ENCODE measurements at places on chromosomes 1 and 21.
A peak's percentile ranks its signal among the peaks of the same experiment; 100 is the strongest.

DNA sequence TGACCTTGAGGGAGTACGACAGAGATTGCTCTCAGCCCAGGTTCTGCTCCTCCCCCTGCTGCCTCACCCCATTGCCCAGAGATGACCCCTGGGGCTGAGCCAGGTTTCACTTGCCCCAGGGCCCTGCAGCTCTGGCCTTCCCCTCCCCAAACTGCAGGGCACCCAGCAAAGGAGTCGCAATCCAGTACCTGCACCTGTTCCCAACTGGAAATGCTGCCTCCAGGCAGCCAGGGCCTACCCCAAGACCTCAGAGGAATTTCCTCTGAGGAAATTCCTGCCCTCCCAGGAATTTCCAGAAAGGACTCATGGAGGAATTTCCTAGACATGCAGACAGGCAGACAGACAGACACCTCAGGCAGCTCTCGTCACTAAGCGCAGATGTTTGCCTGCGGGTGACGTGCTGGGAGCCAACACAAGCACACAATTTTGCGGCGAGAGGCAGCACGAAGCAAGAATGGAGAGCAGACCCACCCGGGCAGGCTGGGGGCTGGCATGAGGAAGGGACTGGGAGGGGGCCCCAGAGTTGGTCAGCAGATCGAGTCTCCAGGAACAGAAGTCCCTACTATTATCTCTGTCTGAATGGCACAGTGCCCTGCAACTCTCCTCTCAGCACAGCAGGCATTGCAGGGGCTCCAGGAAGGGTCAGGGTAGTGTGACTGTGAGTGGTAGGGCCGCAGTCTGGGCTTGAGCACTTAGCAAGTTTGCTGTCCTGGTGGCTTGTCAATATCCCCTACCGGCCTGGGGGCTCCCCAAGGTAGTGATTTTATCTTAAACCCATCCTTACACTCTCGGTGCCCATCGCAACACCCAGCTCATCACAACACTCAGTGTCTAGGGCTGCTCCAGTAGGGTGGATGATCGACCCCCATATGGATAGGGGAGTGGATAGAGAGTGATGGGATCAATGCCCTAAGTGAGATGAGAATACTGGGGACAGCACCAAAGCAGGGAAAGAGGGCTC lies 2.9 kb upstream of the EFNA1 start:
- no peak for DNase-seq

GRCh38 chr1:53123453-53124140 lies 18.8 kb downstream of the SLC1A7 start:
- DNase-seq: no peak

DNA sequence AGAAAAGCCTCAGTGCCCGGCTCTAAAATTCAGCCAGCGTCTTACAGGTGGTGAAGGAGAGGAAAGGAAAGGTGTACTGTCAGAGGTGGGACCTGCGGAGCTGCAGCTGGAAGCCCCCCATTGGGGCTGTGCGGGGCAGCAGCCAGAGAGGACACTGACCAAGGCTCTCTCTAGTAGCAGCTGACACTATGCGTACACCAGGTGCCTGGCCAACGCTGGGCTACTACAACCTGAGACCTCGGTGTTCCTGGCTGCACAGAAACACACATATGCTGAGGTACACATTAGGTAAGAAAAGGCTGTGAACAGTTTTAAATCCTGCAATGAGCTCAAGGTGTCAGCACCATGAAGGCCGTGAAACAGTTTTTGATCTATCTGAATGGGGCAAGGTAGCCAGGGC lies 55.5 kb upstream of the EDN2 start:
- DNase-seq: no peak

GRCh38 chr1:28108001-28108400 lies 19.6 kb upstream of the EYA3 start:
- no peak for DNase-seq

DNA sequence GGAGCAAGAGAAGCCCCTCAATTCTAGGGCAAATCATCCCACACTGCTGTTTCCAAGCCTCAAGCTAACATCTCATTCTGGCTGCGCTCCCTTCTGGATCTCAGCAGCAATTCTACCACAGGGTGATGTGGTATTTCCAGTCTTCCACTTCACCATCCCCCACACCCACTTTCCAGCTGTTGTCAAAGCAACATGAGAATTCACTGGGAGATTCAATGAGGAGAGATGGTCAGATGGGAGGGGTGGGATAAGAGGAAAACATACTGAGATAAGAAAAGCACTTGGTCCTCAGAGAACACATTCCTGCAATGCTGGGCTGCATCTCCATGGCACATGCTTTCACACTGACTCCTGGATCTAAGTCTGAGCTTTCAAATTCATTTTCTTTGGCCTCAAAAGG lies 47.3 kb upstream of the LRRC52 start:
- no peak for DNase-seq

DNA sequence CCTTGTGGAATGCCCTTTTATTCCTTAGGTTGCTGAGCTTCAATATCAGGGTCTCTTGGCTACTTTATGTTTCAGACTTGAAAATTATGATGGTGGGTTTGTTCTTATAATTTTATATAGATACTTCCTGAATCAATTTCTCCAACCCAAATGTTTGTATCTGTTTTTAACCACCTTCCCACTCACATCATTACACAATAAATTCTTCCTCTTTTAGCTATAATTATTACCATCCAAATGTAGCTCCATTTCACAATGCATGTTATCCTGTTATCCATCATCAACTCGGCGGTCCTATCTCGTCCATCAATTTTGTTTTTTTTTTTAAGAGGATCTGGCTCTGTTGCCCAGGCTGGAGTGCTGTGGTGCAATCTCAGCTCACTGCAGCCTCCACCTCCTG lies 357.6 kb upstream of the ZP4 start:
- DNase-seq: no peak

- no peak for DNase-seq
These were observed 6.7 kb upstream of the ABCG1 start for GRCh38 chr21:42212266-42212665.

DNA sequence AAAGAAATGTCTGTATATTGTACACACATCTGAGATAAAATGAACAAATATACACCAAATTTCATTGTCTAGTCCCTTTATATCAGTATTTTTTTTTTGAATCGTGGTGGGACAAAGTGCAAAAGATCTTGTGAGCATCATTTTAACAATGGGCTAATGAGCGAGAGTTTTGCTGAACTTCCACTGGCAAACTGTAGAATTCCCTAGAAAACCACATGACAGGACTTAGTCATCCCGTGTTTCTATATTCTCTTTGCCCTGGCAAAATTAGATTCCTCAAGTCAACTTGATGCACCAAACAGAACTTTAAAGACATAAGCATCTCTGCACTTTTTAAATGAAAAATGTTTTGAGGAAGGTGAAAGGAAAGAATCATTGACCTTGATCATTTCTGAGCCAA lies 488.2 kb upstream of the PTBP2 start:
- no peak for DNase-seq

DNA sequence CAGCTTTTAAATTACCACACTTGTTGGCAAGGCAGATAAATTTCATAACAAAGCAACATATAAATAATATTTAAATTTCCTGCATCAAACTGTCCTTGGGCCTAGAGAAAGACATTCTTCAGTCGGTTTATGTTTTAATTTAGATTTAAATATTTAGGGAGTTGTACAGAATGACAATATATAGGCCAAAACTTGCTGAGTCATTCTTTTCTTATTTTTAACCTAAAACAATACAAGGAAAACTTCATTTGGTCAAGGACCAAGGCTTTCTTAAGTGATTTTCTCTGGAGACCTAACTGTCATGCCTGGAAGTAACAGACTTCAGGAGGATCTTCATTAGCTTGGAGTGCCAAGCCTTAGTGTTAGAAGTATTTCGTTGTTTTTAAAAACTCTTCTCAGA lies 5.6 kb downstream of the MAP10 start:
- DNase-seq: no peak

DNA sequence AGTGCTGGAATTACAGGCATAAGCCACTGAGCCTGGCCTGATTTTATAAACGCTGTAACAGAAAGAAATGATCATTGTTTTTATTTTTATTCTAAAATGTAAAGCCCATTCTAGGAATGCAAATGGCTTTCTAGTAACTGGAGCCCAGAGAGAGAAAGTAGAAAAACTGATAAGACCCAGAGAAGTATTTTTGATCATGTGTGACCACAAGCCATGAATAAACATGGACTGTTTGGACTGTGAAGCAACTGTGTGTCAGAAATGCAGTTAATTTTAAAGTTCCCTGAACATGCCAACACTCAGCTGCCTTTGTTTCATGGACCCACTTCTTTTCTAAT lies 39.7 kb downstream of the EIF2B3 start:
- DNase-seq: no peak

- DNase-seq: peak; percentile 95
These were observed 43.0 kb downstream of the NPHP4 start for GRCh38 chr1:5949085-5949760.

DNA sequence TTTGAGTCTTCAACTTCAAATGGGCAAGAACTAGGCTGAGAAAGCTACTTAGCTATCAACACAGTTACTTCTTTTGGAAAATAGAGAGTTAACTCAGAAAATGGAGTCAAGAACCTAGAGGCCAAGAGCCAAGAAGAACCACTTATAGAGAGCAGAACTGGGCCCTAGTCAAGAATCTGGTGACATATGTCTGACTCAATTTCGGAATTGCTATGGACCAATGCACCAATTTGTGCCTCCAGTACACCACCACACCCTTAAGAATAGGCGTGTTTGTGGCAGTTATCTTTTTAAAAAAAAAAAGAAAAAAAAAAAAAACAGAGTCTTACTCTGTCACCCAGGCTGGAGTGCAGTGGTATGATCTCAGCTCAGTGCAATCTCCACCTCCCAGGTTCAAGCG lies 7.8 kb downstream of the S100A2 start:
- DNase-seq: no peak

DNA sequence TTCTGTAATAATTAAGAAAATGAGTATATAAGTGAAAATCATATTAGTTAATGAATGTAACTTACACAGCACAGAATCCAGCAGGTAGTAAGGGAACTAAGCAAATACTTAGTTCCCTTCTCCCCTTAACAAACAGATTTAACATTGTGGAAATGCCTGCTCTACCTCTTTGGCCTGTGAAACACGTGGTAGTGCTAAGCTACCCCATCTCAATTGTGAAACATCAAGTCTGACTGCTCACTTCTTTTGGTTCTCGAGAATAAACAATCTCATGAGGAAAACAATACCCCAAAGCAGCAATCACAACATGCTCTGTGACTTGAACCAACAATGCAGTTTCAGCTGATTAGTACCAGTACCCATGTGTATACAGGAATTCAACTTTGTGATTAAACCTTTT lies 4.7 kb downstream of the MYSM1 start:
- no peak for DNase-seq

DNA sequence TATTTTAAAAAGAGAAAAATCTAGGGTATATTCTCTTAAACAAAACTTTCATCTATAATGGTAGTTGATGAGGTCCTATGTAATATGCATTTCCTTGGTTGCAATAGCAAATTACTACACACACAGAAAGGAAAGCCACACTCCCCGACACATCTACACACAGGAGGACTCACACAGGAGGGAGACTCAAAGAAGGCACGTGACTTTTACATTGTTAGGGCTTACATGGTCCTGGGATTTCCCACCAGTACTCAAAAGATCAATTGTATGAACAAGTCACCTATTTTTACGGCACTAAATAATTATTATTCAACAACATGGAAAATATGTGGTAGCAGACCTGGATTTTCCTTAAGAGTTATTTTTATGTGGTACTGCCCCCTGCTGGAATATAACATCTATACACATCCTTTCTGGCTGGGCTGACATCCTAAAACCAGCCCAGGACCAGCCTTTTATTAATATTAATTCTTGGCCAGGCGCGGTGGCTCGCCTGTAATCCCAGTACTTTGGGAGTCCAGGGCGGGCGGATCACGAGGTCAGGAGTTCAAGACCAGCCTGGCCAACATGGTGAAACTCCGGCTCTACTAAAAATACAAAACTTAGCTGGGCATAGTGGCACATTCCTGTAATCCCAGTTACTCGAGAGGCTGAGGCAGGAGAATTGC lies 33.9 kb upstream of the LGALS8 start:
- peak; percentile 45 for DNase-seq

DNA sequence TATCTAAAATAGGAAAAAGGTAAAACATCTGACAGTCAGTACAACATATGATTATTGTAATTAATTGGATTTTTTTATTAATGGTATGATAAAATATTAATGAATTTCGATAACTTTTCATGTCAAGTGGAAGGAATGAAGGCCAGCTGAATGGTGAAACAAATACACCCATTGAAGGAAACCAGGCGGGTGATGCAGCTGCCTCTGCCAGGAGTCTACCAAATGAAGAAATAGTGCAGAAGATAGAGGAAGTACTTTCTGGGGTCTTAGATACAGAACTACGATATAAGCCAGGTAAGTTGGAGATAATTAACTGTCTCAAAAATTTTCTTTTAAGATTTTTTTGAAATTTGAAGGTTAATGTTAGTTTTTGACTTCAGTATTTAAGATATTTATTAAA lies 3.2 kb downstream of the SON start:
- DNase-seq: no peak

- DNase-seq: no peak
These were observed 27.5 kb upstream of the SLC44A3 start for GRCh38 chr1:94792473-94793295.

DNA sequence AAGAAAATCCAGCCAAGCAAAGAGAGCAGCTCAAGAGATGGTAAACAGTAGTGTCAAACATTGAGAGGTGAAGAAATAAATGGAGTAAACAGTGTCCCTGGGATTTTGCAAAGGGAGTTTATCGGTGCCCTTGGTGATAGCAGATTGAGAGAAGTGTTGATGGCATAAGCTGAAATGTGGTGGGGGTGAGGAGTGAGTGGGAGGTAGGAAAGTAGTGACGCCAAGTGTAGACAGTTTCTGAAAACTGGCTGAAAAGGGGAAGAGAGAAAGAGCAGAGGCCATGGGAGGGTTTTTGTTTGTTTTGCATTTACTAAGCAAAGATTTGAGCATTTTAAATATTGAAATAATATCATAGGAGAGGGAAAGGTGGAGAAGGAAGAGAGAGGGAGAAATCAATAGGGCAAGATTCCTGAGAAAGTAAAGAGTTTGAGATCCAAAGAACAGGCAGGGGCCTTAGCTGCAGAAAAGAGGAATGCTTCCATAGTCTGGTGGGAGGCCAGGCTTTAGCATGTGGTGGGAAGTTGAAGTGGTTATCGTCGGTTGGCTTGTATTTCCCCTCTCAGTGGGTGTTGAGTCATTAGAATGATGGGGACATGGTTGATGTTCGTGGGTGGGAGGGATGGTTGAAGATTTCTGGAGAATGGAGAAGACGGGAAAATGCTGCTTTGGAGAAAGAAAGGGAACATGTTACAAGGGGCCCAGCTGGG lies 26.8 kb upstream of the RASAL2 start:
- DNase-seq: no peak

- DNase-seq: no peak
These were observed 3881.6 kb downstream of the SRGAP2C start for GRCh38 chr1:125066385-125066784.

Measured in NCI-H510A treated with DMSO at 0.1 percent for 48 hours (cell line).